Activated T-cell treated with anti-CD3 and anti-CD28 coated beads, Interleukin-2, amount 50 U/mL, for 24 hours (primary cell): ENCODE measurements at places on chromosomes 7 and 10.

DNA sequence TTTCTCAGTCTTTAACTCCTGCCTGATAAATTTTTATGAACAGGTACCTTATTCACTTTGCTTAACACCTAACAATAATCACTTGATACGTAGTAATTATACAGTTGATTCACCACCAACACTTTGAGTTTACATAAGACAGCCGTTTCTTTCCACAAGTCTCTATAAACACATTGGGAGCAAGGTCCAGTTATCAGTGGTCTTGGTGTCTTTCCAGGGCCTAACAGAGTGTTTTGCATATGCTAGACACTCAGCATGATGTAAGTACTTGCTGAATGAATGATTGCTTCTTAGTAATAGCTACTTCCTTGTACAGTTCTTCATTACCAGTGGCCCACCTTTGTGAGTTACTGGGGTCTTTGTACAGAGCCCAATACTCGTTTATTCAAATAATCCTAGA lies 6.4 kb downstream of the CLDN12 start:
- no peak for DNase-seq

DNA sequence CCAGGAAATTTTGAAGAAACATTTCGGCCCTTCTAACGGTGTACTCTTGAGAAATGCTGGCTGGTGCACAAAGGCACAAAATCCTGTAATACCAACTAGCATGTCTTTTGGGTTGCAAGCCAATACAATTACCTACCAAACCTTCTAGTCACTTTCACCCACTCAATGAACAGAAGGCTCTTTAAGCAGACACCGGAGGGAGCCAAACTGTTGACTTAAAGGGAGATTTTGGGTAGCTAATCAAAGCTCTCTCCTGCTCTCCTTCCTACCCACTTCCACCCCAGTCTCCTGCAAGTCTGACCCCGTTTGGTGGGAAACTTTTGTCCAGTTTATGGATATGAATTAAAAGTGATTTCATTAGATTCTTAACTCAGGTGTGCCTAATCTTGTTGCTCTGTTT lies 24.0 kb downstream of the GRM3 start:
- DNase-seq = no peak

DNA sequence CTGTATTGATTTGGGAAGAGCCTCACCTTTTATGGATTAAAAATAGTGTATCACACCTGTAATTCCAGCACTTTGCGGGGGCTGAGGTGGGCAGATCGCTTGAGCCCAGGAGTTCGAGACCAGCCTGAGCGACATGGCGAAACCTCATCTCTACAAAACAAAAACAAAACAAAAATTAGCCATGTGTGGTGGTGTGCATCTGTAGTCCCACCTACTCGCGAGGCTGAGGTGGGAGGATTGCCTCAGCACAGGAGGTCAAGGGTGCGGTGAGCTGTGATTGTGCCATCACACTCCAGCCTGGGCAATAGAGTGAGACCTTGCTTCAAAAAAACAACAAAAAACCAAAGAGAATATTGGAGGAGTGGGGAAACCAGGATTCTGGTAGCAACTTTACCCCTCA lies 79.6 kb downstream of the LRMDA start:
- no peak for DNase-seq

GRCh38 chr10:100728928-100729861 lies 16.2 kb upstream of the PAX2 start:
- DNase-seq = no peak

GRCh38 chr7:43454936-43455518 lies 127.9 kb upstream of the STK17A start:
- DNase-seq = no peak

DNA sequence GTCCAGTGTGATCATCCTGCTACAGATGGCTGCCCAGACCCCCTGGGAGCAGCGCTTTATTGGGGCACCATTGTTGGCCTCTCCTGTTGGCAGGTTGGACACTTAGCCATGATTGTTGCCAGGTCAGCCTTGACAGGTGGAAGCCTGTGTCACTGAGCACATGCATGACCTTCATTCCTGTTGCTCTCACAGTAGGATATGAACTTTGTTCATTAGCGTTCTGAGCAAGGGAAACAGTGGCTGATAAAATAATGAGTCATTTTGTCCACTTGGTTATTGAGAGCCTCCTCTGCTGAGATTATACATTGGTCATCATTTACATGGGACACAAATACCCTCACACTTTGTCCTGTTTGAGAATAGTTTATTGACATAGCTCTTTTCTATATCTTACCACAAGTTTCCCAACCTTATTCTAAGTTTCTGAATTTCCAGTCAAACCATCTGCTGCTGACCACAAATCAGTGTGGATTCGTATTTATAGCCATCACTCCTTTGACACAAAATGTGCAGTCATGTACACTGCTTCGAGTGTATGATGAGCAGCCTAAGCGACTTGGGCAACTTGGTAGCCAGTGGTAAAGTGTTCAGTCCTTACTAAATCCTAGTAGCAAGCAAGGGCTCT lies 102.6 kb downstream of the TPST1 start:
- no peak for DNase-seq

GRCh38 chr10:13930120-13930519 lies 343.4 kb downstream of the PRPF18 start:
- no peak for DNase-seq

DNA sequence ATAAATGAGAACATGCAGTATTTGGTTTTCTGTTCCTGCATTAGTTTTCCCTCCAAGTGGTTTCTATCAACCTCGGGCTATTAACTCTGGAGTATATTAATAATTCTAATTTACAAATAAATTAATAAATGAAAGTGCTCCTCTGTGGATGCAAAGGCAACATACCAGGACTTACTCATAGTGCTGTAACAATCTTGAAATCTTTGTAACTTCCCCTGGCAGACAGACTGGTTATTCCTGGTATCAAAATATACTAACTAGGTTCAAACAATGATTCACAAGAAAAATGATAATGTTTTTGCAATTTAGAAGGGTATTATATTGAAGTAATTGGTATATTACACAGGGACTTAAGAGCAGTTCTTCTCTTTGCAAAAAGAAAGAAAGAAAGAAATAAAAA lies 177.2 kb downstream of the FANK1 start:
- DNase-seq = no peak

GRCh38 chr7:33210958-33211357 lies 81.6 kb downstream of the BBS9 start:
- no peak for DNase-seq

- DNase-seq = no peak
Observed at GRCh38 chr10:21832821-21833130, 170.8 kb downstream of the DNAJC1 start.

GRCh38 chr7:30468791-30469190 lies 9.8 kb downstream of the NOD1 start:
- DNase-seq = no peak

GRCh38 chr10:46546591-46547540 lies 9.6 kb downstream of the GPRIN2 start:
- DNase-seq = peak; percentile 28

GRCh38 chr10:93481637-93482144 lies 443 bp downstream of the MYOF start:
- no peak for DNase-seq

- DNase-seq = no peak
Observed at GRCh38 chr7:70355198-70356020, 757.1 kb downstream of the AUTS2 start.

- DNase-seq = no peak
Observed at GRCh38 chr10:112369495-112370423, 4.2 kb upstream of the ACSL5 start.

- no peak for DNase-seq
Observed at GRCh38 chr7:105810556-105810955, 65.8 kb downstream of the ATXN7L1 start.
